Astrocyte of the hippocampus (primary cell): ENCODE measurements at places on chromosomes 6 and 20.

- no peak for DNase-seq
These were observed 15.1 kb upstream of the SYNJ2 start for GRCh38 chr6:157966589-157966977.

- DNase-seq = peak; percentile 12
These were observed 49.2 kb downstream of the ANKRD6 start for GRCh38 chr6:89482126-89482525.

GRCh38 chr6:42781546-42781795, 381 bp upstream of the BICRAL start:
- DNase-seq = no peak

- DNase-seq = no peak
These were observed 16.3 kb downstream of the BPI start for GRCh38 chr20:38320221-38320620.
